ENCODE measurements at places on chromosomes 6 and 20.

DNA sequence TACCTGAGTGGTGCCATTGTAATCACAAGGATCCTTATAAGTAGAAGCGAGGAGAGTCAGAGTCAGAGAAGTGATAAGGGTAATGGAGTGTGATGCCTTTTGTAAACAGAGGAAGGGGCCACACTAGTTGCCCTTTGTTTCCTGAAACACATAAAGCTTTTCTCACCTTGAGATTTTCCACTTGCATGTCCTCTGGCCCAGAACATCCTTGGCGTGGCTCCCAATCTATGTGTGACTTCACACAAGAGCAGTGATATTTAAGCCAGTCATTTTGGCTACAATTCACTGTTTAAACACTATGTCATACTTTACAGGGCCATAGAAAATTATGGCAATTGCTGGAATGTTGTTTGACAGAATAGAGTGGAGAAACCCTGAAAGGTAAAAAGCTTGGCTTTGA is 121.2 kb upstream of the BTN3A2 start:
- DNase-seq: no peak

DNA sequence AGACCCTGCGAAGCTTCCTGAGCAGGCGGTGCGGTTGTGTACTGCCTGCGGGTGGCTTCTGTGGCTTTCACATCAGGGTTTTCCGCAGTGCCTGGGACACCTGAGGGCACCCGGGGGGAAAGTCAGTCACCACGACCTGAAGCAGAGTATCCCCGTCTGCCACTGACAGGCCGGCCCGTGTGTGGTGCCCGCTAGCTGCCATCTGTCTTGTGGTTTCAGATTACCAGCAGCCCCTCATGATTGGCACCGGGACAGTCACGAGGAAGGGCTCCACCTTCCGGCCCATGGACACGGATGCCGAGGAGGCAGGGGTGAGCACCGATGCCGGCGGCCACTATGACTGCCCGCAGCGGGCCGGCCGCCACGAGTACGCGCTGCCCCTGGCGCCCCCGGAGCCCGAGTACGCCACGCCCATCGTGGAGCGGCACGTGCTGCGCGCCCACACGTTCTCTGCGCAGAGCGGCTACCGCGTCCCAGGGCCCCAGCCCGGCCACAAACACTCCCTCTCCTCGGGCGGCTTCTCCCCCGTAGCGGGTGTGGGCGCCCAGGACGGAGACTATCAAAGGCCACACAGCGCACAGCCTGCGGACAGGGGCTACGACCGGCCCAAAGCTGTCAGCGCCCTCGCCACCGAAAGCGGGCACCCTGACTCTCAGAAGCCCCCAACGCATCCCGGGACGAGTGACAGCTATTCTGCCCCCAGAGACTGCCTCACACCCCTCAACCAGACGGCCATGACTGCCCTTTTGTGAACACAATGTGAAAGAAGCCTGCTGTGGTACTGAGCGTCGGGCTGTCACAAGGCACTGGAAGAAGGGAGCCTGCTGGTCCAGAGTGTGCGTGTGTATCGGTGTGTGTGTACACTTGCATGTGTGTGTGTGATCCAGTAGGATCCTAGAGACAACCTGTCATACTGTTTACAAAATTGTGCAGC is 54.4 kb downstream of the GOPC start:
- DNase-seq: peak; percentile 49

GRCh38 chr6:22362361-22362760 is 65.5 kb upstream of the PRL start:
- DNase-seq: no peak

- DNase-seq: no peak
These were observed 3.9 kb upstream of the SSR1 start for GRCh38 chr6:7316658-7317533.

DNA sequence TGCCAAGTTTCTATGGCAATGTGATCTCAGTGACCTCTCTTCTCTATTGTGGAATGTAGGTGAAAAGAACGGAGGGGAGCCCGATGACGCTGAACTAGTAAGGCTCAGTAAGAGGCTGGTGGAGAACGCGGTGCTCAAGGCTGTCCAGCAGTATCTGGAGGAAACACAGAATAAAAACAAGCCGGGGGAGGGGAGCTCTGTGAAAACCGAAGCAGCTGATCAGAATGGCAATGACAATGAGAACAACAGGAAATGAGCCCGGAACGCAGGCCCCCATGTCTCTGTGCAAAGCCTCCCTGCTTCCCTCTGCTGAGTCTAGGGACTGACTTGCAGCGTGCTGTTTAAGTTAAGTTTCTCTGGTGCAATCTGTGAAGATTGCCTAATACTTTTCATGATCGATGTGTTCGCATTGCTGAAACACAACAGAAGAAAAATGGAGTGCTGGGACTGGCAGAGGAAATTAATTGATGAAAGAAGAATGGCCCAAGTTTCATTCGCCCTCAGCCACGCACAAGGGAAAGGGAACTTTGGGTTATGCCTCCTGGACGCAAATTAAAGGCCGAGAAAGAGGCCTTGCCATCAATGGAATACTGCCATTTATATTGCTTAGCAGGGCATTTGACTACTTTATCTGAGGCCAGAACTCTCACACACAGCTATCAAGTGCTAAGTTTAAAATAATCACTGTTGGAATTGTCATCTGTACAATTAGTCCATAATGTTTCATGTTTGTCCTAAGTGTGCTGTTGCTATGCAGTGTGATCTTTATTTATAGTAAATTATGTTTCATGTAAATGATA is 146.4 kb downstream of the AKAP7 start:
- DNase-seq: peak; percentile 48
